CD8-positive, alpha-beta T cell (primary cell): ENCODE measurements at places on chromosomes 13 and 19.

DNA sequence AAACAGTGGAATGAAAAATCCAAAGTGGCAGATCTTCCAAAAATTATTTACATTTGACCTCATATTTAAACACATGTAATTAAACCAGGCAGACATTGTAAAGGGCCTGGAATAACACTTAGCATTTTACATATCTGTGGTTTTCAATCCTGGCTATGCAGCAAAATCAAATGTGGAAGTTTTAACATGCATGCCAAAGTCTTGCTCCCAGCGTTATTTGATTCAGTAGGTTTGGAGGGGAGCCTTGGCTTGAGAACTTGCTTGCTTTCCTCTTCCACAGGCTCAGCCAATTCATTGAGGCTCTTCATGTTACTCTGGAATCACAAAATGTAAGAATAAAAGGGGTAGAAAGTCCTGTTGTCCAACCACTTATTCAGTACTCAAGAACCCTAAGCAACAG lies 42.5 kb upstream of the INTS6 start:
- no peak for DNase-seq

DNA sequence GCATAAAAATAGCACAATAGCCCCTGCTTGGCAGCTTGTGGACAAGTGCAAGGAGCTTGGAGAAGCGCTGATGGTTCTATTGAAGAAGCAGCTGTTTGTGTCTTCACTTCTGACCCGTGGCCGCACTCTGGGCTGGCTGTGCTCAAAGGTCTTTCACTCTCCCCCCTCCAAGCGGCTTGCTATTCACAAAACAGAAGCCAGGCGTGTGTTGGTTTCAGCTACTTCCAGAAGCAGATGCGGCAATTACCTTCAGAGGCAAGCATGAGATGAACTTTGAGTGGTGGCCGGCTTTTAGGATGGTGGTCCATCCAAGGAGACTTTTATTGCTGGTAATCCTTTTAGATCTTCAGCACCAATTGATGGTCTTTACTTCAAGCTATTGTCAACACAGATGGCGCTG lies 188.5 kb upstream of the ARGLU1 start:
- no peak for DNase-seq

DNA sequence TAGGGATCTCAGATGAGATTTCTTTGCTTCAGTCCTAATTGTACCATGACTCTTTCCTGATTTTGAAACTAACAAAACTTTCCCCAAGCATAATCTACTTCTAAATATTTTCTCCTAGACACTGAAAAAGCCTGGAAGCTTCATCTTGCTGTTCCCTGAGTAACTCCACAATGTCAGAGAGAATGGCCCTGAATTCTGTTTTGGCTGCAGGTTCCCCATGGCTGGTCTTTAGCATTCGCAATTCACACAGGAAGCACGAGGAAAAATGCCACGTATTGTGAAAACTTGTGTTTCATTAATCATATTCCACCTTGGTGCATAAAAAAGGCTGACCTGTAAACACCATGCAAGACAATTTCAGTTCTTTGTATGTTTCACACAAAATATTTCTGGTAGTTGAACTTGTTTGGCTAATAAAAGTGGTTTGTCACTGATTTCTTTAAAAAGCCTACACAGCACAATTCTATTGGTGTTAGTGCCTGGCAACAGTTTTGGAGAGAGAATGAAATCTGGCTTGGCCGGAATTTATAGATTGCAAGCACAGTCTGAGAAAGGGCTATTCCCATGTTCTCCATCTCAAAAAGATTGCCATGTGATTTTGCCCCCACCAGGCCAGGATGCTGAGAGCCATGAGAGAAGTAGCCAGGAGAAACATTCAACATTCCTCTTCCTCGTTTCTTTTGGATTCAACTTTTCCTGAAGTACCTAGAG lies 367.1 kb downstream of the NDFIP2 start:
- DNase-seq, result no peak

- no peak for DNase-seq
Measured at GRCh38 chr13:21595546-21595822, 8.5 kb downstream of the MICU2 start.
